ENCODE measurements at places on chromosomes 2 and 18.

- DNase-seq: no peak
These were observed 85.4 kb upstream of the CAVIN2 start for GRCh38 chr2:191932286-191932685.

DNA sequence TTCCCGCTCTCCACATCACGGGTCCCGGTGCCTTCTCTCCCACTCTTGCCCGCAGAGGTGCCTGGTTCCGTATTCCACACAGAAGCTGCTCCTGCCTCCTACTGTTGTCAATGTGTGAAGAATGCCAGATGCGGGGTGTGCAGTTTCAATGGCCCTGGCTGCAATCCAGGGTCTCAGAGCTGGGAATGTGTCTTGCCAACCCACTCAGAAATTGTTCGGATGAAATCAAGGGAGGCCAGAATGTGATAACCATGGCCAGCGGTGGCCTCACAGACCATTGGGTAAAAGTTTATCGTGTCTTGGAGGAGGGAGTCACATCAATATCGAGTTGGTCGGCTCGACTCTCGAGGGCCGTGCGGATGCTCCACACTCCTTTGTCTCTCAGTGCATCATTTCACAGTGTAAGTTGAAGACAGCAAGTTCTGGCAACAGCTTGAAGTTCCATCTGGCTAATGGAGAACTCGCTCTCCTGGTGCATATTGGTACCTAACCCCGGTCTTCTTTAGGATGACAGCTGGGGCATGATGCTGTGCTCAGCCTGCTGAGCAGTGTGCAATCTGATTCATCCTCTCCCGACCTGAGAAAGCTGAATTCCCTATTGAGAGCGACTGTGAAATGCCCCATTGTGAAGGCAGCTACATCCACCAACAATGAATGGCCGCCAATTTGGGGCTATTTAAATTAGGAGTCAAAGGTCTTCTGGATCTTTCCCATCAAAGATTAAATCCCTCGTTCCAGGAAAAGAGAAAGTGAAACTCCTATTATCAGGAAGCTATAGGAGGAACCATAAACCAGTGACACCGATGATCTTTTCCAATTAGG is 389.0 kb downstream of the SOX11 start:
- no peak for DNase-seq

- DNase-seq: no peak
These were observed 237.6 kb downstream of the PRKCE start for GRCh38 chr2:45889053-45889452.

- DNase-seq: no peak
These were observed 91.6 kb downstream of the ITGB1BP1 start for GRCh38 chr2:9331704-9332103.

DNA sequence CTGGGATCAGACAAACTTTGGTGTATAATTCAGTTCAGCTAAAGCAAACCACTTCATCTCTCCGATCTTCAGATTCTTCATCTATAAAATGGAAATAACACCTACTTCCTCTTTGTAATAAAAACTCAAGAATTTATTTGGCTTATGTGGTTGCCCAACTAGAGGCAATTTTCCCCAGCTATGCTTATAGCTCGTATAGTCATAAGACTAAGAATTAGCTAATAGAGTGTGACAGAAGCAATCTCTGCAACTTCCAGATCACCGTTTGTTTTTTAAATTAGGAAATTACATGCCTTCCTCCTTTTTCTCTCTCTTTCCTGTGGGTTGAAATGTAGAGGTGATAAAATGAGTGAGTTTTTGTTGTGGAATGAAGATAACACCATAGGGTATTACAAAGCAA is 35.3 kb upstream of the KCNF1 start:
- no peak for DNase-seq

GRCh38 chr2:194319222-194319992 is 1337.6 kb upstream of the SLC39A10 start:
- no peak for DNase-seq

DNA sequence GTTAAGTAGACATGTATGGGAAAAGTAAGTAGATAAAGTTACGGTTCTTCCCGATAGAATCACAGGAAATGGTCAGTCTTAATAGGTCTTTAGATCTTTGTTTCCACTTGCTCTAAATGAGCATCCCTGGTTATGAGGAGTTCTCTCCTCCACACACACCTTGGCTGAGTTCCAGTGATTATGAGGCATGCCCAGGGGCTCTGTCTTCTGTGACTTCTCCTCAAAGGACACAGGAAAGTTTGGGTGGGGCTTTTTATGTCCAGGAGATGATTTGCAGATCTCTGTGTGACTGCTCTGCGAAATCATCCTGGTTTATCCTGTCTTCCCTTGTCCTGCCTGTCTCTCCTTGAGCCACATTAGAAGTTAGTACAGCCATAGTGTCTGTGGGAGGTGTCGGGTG is 83.9 kb upstream of the EML6 start:
- DNase-seq: no peak

DNA sequence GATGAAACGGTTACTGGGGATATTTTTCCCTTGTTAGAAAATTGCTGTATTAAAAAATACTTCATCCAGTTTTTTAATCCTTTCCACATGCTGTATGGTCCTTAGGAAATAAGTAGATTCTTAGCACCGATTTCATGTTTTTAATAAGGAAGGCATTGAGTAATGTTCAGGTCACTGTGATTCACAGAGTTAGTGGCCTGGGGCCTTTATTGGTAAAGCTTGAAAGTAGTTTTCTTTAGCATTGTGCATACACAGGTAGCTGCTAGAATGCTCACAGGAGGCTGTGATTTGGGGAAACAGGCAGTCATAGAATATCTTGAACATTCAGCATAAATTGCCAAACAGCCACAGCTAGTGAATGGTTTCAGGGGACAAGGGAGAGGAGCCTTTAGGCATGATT is 79.8 kb downstream of the XRCC5 start:
- no peak for DNase-seq

DNA sequence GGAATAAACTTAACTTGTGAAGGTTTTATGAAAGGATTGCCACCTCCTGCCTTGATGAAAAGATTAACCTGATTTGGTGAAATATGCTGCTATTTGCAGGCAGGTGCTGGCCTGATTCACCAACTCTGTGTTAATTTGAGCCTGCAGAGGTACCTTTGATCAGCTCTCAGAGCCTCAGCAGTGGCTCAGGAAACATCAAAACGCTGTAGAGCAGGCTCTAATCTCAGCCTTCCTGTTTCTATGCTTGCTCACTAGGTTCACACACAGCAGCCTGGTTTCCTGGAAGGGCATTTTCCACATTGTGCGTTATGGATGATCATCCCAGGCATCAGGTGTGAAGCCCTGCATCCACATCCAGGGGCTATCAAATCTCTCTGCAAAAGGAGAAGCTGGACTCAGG is 16.9 kb downstream of the TGIF1 start:
- no peak for DNase-seq

GRCh38 chr2:135913727-135914365 is 37.6 kb upstream of the MCM6 start:
- no peak for DNase-seq

GRCh38 chr2:88735853-88736252 is 44.4 kb downstream of the RPIA start:
- no peak for DNase-seq

DNA sequence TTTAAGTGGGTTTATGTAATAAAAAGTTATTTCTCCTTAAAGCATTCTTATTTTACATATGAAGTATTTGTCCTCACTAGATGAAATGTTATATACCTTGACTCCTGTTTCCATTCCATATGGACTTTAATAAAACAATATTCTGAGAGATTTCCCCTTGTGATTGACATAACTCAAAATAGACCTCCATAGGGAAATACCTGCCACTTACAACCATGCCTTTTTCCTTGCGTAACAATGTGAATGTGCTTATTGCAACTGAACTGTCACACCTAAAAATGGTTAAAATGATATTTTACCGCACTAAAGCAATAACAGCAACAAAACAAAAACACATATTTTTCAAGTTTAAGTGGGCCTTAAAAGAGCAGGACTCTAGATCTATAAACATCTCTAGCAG is 70.3 kb upstream of the TGIF1 start:
- DNase-seq: no peak

DNA sequence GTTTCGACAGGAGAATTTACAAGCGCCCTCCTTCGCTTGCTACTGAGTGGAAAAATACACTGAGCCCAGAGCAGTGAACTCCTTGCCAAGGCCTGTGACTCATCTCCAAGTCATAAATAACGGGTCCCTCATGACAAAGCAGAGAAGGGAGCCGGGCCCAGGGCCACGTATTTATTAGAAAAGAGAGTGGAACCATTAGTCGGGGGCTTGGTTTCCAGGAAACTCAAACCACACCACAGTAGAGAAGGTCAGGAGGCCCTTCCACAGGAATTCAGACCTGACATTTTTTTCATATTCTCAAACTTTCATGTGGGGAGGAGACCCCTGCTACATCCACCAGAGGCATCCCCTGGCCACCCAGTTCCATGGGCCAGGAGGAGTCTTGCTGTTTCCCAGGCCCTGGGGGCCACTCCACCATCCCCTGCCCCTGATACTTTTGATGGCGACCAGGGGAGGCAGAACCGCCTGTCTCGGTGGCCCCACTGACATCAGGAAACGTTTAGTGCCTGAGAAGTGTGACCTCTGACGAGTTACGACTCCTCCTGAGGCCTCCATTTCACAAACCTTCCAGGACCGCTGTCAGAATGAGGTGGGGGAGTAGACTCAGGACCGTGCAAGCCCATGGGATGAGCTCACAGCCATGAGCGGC is 289.7 kb downstream of the DYSF start:
- no peak for DNase-seq

- no peak for DNase-seq
These were observed 14.4 kb downstream of the DNAJC10 start for GRCh38 chr2:182730486-182730885.

GRCh38 chr2:196315388-196316049 is 144.1 kb upstream of the STK17B start:
- DNase-seq: no peak

DNA sequence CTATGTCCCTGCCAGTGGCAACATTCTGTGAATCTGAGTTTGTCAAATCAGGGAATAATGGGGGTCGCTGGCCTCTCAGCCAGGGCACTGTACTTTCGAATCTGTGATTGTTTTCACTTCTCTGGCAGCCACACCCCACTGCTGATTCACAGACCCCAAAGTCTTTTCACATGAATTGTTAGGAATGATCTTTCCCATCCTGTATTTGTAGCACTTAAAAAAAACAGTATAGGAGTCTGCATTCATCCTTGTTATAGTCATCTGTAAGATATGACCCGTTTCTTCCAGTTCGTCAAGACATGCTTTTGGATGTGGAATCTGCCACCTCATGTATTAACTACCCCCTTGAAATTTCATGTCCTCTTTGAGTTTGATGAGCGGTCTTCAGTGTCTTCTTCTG is 928 bp downstream of the NAGK start:
- DNase-seq: no peak

- no peak for DNase-seq
These were observed 874 bp upstream of the PIEZO2 start for GRCh38 chr18:11150271-11150615.

GRCh38 chr2:151905963-151906632 is 77.9 kb upstream of the ARL5A start:
- no peak for DNase-seq
